NCI-H2029 treated with DMSO at 0.1 percent for 48 hours (cell line): ENCODE measurements at places on chromosomes 16 and 17.

GRCh38 chr16:49437344-49437743 lies 63.7 kb downstream of the C16orf78 start:
- DNase-seq = no peak

- DNase-seq = no peak
Observed at GRCh38 chr16:16027728-16028310, 78.4 kb downstream of the ABCC1 start.

DNA sequence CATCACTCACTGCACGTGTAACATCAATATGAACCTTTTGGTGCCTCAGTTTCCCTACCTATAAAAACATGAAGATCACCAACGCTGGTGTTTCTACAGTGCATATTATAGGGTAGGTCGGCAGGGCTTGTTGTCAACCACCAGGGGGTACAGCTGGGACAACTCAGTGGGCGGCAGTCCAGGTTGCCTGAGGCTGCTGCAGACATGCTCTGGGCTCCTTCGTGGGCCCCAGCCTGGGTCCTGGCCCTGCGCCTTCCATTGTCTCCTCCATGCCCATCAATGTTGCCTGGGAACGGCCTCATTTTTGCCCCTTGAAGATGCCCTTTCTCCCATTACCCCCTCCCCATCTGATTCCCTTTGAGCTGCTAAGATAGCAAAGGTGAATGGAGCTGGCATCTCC lies 89.8 kb downstream of the GSG1L start:
- no peak for DNase-seq

DNA sequence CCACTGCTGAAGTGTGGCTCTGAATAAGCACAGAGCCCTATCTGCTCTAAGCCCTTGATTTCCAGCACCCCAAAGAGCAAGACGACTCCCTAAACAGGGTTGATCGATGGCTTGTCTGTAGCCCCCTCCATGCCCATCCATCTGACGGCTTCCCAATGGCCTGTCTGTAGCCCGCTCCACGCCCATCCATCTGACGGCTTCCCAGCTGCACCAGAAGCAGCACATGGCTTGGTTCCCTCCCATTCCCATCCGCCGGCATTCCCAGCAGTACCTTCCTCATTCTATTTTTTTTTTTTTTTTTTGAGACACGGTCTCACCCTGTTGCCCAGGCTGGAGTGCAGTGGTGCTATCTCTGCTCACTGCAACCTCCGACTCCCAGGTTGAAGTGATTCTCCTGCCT lies 64.5 kb downstream of the RBFOX3 start:
- DNase-seq = no peak
